ENCODE measurements at places on chromosomes 16 and 17. TPM values are rescaled to one million over a fixed set of nuclear protein-coding genes. Genes with fewer than 3 reads are reported as not detected.

DNA sequence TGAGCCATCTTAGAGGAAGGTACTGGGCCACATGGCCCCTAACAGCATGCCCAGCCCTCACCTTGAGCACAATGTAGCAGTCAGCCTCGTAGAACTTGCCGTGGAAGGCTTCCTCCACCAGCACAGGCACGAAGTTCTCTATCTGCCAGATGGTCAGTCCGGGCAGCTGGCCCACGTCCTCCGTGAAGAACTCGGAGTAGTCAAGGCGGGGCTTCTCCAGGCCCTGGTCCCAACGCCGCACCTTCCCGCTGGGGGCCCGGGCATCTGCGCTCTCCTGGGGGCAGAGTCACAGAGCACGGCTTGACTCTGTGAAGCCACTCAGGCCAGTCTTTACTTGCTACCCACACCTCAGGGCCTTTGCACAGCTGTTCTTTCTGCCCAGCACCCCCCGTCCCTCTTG lies 7.3 kb downstream of the FLII start:
- no peak for DNase-seq

SSTR5 gene
- polyA plus RNA-seq: not detected

CCL7 gene
- 0.87 TPM for polyA plus RNA-seq

SLC46A1 gene
- 5.9 TPM for polyA plus RNA-seq

GRCh38 chr16:79605999-79606398 lies 5.5 kb upstream of the MAF start:
- DNase-seq: no peak

DNA sequence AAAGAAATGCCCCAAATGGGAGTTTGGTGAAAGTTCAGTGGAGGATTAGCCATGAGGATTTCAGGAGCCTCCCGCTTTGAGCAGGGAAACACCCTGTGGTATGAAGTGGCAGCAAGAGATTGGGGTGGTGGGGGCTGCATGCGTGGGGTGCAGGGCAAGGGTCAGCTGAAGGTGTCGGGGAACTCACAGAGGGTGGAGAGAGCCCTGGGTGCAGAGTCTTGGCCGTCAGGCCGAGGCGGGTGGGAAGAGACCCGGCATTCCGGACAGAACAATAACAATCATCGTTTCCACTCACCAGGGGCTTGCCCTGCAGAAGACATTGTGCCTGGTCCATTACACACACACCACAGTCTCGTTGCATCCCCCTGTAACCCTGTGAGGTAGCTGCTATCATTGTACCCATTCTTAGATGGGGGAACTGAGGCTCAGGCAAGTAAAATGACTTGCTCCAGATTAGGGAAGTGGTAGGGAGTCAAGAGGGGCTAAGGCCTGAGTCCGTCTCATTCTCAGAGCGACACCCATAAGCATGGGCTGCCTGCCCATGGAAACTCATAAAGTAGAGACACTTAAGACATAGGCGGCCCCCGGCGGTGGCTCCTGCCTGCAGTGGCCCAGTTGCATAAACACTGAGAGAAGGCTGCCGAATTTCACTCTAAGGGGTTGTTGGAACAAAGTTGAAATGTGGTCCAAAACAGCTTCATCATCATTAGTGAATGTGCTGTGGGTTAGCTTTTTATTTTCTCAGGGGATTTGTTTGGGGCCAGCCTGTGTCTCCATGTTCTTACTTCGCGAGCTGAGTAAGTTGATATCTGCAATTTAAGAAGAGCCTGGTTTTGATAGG lies 93.3 kb downstream of the CMIP start:
- DNase-seq: no peak
